ENCODE measurements at places on chromosomes 16 and 17.

- no peak for DNase-seq
Observed at GRCh38 chr17:6376931-6377361, 58.0 kb downstream of the AIPL1 start.

DNA sequence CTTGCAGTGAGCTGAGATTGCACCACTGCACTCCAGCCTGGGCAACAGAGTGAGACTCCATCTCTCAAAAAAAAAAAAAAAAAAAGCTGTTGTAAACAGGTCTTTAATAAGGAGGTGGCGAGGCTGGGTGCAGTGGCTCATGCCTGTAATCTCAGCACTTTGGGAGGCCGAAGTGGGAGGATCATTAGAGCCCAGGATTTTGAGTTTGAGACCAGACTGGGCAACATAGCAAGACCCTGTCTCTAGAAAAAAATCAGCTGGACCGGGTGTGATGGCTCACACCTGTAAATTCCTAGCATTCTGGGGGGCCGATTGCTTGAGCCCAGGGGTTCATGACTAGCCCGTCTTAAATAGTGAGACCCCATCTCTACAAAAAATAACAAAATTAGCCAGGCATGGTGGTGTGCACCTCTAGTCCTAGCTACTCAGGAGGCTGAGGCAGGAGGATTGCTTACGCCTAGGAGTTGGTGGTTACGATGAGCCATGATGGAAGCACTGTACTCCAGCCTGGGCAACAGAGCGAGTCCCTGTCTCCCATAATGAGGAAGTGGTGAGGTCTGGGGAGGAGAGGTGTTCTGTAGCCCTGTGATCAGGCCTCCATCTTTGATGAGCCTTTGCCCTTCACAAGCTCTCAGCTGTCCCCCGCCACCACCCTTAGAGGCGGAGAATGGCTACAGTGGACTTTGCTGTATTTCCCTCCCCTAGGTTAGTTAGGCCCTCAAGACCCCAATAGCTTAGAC lies 36.2 kb downstream of the ZNF778 start:
- DNase-seq = no peak

DNA sequence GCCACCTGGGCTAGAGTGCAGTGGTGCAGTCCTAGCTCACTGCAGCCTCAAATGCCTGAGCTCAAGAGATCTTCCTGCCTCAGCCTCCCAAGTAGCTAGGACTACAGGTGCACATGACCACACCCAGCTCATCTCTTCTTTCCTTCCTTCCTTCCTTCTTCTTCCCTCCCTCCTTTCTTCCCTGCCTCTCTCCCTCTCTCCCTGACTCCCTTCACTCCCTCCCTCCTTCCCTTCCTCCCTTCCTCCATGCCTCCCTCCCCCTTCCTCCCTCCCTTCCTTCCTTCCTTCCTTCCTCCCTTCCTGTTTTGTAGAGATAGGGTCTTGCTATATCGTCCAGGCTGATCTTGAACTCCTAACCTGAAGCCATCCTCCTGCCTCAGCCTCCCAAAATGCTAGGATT lies 23.5 kb upstream of the USP36 start:
- no peak for DNase-seq

- no peak for DNase-seq
Observed at GRCh38 chr17:59423903-59424302, 92.4 kb downstream of the YPEL2 start.

DNA sequence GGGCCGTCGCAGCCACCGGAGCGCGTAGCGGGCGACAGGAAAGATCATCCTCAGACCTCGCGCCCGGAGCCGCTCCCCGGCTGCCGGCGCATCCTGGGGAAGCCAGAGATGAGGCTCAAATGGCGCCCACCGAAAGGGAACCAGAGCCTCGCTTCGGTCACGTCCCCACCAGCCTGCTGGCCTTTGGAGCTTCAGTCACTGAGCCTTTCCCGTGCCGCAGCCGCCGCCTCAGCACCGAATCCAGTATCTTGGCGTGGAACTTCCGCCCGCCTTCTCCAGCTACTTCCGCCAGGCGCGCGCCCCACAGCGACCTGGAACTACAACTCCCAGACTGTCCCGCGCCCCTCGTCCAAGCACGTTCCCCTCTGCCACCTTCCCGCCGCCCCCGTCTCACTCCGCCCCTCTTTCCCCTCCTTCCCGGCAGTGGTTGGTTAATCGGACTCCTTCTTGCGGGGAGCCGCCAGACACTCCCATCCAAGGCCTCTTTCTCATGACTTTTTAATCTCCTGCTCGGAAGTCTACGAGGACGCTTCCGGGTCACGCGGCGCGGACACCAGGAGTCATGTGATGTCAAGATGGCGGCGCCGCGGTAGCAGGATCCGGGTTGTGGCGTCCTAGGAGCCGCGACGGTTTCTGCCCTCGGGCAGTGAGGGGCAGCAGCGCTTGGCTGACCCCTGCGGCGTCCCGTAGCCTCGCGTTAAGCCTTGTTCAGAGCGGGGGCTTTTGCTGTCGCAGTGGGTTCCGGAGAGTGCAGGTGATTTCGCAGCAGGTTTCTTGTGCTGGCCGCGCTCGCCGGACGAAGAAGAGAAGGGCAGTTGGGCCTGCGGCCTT lies at the start of the genes SMCR8 and TOP3A:
Gene SMCR8 (plus strand): TSS at position 563 of the 831 bp plus-strand sequence. CDS start 497 bp downstream, outside the sequence.
Gene TOP3A (minus strand): TSS at position 264 of the 831 bp plus-strand sequence. CDS start 216 bp downstream, at position 48.
- DNase-seq = peak; percentile 99

DNA sequence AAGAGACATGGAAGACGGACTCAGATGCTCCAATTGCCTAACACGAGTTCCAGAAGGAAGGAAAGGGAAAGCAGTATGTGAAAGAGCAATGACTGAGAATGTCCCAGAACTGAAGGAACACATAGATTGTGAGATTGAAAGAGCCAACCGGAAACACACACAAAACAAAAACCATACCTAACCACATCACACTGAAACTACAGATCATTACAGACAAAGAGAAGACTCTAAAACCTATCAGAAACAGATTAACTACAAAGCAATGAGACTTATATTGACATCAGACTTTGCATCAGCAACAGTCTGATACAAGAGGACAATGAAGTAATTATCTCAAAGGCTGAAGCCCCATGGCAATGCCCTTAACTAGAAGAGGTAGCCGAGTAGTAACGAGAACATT lies 45.6 kb upstream of the CLEC18B start:
- DNase-seq = no peak

- DNase-seq = no peak
Observed at GRCh38 chr17:329784-330420, 22.7 kb downstream of the RPH3AL start.

- DNase-seq = no peak
Observed at GRCh38 chr17:6393351-6393952, 41.5 kb downstream of the AIPL1 start.

DNA sequence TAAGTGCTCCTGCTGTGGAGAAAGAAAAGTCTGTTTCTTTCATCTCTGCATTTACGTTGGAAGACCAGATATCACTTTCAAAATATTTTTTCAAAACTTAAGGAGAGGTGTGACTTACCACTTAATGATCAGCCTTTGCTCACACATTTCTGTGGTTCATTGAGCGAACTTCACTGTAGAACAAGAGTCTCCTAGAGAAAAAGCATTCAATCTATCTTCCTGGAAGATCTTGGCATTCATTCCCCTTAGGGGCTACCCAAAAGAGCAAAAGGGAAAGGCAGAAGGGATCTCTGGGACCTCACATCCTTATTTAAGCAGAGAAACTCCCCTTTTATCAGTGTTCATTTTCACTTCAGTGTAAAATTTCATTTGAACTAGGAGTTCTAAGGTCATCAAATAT lies 61.2 kb downstream of the HS3ST3A1 start:
- DNase-seq = peak; percentile 63

DNA sequence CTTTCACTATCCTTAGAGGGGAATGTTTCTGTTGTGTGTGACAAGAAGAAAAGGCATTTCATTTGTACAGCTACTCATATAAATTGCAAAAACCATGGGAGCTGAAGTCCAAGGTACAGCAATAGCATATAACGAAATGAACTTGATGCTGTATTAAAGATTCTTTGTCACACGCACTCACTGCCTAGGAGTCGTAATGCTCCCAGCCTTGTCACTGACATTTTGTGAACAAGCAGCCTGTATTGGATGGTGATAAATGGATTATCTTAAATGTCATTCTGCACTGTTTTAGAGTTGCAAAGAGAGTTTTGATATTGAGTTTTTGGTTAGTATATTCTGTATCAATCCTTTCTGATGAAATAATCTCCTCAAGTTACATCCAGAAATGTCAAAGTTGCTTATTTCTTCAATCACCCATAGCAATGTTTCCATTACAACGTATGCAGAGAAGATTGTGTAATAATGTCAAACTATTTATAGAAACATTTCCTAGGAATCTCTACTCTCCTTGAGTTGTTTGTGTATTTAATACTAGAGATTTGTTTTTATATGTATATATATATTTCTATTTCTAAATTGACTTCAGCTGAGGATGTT lies 270.6 kb downstream of the FTO start:
- DNase-seq = peak; percentile 20

GRCh38 chr17:62716834-62717588 lies 89.5 kb downstream of the MRC2 start:
- no peak for DNase-seq

DNA sequence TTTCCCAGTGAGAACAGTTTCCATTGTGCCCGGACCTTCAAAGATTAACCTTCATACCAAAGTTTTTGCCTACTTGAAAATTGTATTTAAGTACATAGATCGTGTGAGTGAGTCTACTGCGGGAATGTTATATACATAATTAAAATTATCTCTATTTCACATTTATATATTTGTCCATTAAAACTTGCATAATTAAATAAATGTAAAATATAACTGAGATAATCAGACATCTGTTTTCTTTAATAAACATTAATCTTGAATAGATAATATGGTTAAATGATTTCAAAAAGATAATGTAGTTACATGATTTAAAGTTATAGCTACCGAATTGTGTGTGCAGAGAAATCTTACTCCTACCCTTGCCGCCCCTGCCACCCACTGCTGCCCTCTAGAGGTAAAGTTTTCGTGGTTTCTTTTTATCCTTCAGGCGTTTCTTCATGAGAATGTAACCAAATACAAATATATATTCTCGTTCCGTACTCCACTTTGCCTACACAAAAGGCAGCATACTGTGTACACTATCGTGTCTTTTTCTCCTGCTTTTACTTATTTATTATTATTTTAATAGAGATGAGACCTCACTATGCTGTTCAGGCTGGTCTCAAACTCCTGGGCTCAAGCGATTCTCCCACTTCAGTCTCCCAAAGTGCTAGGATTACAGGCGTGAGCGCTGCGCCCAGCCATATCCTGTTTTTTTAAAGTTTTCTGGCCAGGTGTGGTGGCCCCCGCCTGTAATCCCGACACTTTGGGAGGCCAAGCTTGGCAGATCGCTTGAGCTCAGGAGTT lies 35.6 kb downstream of the RPA1 start:
- DNase-seq = peak; percentile 4

DNA sequence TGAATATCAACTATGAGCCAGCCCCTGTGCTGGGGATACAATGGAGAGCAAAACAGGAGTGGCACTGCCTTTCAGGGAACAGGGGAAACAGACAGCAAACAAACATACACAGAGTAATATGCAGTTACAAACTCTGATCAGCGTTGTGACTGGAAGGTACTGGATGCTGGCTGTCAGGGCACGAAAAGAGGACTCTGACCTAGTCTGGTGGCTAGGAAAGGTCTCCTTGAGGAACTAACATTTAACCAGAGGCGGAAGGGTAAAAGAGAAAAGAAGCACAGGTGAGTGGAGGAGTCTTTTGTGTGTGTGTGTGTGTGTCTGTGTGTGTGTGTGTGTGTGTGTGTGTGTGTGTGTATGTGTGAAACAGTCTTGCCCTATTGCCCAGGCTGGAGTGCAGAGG lies 12.4 kb upstream of the B4GALNT2 start:
- no peak for DNase-seq

GRCh38 chr17:77899498-77899897 lies 59.0 kb upstream of the TNRC6C start:
- DNase-seq = no peak

DNA sequence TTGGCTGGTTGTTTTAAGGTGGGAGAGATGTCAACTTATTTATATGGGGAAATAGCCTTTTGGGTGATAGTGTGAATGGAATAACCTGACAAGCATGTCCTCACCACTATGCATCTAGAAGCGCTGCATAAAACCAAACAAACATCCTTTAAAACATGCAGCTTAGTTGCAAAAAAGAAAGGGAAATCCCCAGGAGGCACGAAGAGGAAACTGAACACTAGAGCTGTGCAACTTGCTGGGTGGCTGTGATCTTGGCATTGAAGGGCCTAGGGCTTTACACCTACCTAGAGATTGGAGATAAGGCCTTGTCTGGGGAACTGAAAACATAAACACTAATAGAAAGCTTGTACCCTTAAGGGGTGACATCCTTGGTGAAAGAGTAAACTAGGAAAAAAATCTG lies 7.3 kb downstream of the C16orf54 start:
- DNase-seq = no peak

DNA sequence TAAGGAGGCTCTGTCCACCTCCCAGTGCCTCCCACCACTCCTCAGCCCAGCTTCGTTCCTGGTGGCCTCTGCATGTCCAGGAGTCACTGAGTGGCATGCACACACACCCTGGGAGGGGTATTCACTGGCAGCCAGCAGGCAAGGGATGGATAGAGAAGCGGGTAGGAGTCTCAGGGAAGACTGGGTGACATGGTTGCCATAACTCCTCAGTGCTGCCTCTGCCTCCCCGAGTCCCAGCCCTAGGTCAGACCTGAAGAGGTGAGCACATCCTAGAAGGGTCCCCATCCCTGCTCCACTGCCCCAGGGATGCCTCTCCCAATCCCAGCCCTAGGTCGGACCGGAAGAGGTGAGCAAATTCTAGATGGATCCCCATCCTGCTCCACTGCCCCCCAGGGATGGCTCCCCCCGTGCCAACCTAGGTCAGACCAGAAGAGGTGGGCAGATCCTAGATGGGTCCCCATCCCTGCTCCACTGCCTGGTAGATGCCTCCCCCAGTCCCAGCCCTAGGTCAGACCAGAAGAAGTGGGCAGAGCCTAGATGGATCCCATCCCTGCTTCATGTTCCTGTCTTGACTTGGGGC lies 197.0 kb downstream of the IRF8 start:
- no peak for DNase-seq

GRCh38 chr16:66623755-66624154 lies 19.3 kb downstream of the CMTM3 start:
- DNase-seq = no peak

GRCh38 chr17:82570277-82570676 lies 50.7 kb downstream of the FOXK2 start:
- no peak for DNase-seq

DNA sequence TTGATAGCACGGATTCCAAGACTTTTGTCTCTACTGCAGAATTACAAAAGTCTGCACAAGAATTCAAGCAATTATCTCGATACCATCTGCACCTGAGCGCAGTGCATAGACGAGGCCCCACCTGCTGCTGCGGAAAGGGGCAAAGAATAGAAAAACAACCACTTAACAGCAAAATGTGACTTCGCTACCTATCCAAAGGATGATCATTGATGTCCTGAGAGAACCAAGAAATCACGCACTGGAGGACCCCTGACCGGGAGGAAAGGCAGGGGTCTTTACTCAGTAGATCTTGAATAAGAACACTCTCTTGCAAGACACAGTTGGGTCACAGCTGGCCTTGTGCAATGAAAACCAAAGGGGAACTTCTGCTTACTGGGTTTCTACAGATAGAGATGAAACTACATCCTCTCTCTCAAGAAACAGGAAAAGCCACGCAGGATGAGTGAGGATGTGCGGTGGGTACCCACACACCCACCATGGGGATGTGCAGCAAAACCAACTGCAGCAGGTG lies 147.4 kb upstream of the RPH3AL start:
- DNase-seq = no peak

- DNase-seq = peak; percentile 56
Observed at GRCh38 chr17:18141210-18141803, 32.8 kb downstream of the MYO15A start.
